ENCODE measurements at places on chromosomes 11 and 22.

GRCh38 chr11:130467116-130467900 lies 18.9 kb downstream of the ADAMTS15 start:
- no peak for DNase-seq

GRCh38 chr11:67416416-67417335 lies 1.2 kb downstream of the CARNS1 start:
- DNase-seq = no peak

DNA sequence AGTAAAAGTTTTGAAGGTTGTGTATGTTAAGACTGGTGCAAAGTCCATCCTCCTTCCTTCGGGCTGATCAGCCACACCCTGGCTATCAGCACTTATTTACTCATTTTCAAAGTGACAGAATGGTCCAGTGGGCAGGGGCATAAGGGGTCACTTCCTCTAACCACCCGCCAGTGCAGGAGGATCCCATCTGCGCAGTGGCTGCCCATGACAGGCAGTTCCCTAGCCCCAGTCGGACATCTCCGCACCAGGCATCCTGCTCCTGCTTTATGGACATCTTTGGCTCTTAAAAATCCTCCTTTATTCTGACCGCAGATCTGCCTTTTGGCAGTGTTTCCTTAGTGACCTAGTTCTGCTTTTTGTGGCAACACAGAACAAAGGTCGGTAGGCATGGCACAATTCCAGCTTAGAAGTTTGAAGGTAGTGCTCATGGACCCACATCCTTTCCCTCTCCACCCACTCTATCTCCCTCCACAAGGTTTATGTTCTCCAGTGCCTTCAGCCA lies 55.9 kb downstream of the BMAL1 start:
- DNase-seq = no peak

- no peak for DNase-seq
These were observed 44.4 kb upstream of the MYEOV start for GRCh38 chr11:69249311-69250185.

DNA sequence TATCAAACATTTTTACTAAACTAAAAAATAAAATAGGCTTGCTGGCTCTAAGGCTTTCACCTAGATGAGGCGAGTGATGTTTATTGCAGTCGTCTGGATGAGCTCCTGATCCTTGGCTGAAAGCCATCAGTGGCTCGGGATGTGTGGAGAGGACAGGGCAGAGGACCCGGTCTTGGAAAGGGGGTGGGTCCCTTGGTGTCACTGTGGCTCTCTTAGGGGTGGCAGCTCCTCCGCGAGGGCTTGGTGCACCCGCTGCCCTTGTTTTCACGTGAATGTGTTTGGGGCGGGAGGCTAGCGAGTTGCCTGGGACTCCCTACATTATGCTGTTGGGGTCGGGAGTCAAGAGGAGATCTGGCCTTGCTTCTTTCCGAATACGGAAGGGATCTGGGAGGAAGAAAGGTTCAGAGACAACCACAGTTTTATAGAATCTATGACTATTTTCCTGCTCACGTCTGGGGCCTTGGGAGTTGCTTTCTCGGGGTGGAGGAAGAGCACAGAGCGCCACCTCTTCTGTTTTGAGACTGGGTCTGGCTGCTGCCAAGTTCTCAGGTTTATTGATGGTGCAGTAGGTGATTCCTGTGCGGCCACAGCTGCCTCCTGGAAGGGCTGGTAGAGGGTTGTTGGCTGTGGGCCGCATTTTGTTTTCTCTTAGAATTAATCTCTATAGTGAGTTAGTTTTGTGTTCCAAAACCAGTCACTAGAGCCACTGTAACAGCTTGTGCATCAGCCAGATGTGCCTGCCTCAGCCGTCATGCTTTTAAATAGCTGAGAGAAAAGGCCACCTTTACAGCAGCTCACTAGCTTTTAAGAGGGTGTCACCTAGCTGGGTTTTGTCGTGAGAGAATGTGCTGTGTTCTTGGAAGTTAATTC lies 12.8 kb downstream of the TBC1D22A start:
- DNase-seq = no peak

GRCh38 chr22:24404561-24405275 lies 22.7 kb upstream of the ADORA2A start:
- DNase-seq = peak; percentile 22

- DNase-seq = no peak
These were observed 9.6 kb upstream of the RANBP1 start for GRCh38 chr22:20106205-20106848.

Data from SK-N-SH (cell line).